ENCODE measurements at places on chromosomes 1 and 21. TPM values are rescaled to one million over a fixed set of nuclear protein-coding genes. Genes with fewer than 3 reads are reported as not detected.

GRCh38 chr1:51519048-51519864 lies at the start of gene EPS15:
TSS of gene EPS15 (minus strand) at chr1:51519266. CDS start at chr1:51519231, 35 bp downstream.
- peak; percentile 90 for DNase-seq

The SFN gene
- total RNA-seq: 66.7 TPM

GRCh38 chr1:55554611-55555010 lies 339.4 kb upstream of the USP24 start:
- no peak for DNase-seq

The PLD5 gene
- 0.21 TPM for total RNA-seq

- DNase-seq: no peak
These were observed 18.8 kb downstream of the TNFRSF25 start for GRCh38 chr1:6447016-6447817.

GRCh38 chr1:59731591-59731990 lies 83.2 kb upstream of the HOOK1 start:
- peak; percentile 33 for DNase-seq

DNA sequence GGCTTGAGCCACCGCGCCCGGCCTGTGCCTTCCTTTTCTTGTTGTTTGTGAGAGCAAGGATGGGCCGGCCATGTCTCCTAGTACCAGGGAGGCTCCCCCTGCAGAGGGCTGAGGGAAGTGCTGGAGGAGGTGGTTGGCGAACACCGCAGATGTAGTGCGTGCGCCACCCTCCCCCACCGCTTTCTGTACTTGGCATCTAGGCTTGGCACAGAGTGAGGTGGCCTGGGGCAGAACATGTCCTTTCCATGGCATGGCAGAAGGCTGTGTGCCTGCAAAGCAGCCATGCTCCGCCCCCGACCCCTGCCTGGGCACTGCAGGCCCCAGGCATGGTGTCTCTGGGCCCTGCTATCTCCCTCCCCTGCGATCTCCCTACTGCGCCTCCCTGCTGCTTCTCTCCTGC lies 30.7 kb downstream of the ALPL start:
- DNase-seq: no peak

- no peak for DNase-seq
These were observed 22.1 kb upstream of the TBX15 start for GRCh38 chr1:119010201-119010600.

The MYBPH gene
- total RNA-seq: 37.5 TPM

DNA sequence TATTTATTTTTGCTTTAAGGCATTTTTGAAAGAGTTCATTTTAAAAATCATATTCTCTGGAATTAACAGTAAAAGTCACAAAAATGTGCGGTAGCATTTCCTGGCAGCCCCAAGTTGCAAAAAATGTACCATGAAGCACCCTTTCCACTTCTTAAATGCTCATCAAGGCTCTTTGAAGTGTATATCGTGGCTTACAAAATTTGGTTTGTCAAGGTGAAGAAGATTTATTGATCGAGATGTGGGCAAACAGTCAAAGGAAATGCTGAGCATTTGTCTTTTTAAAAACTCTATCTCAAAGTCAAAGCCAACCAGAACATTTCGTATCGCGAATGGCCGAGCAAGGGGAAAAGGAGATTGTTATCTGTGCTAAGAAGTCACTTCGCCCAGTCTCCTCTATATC lies 277.5 kb upstream of the KAZN start:
- no peak for DNase-seq

The PGLYRP4 gene
- total RNA-seq: 0.31 TPM

- DNase-seq: no peak
These were observed 19.8 kb upstream of the TTLL10 start for GRCh38 chr1:1153874-1154273.

DNA sequence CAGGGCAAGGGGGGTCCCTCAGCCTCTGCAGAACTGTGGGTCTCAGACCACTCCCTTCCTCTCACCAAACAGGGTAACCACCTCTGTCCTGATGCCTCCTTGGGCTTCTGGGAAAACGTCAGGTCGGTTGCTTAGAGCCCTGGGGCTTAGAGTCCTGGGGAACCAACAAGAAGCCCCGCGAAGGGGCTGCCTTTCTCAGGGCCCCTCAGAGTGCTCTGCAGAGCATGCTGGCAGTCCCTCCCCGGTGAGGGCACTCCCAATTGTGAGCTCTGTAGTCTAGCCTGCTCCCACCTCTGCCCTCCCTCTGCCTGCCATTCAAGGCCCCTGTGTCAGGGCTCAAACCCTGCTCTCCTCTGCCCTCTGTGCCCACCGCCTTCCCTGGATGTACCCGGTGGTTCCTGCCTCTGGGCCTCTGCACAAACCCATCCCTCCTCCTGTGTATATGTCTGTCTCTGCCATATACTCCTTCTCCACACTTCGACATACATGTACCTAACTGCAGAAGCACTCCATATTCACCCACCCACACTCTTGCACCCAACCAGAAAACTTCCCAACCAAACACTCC lies 92.3 kb downstream of the DMRTB1 start:
- no peak for DNase-seq

- DNase-seq: peak; percentile 83
These were observed 31.3 kb upstream of the ACTN2 start for GRCh38 chr1:236654957-236655356.

DNA sequence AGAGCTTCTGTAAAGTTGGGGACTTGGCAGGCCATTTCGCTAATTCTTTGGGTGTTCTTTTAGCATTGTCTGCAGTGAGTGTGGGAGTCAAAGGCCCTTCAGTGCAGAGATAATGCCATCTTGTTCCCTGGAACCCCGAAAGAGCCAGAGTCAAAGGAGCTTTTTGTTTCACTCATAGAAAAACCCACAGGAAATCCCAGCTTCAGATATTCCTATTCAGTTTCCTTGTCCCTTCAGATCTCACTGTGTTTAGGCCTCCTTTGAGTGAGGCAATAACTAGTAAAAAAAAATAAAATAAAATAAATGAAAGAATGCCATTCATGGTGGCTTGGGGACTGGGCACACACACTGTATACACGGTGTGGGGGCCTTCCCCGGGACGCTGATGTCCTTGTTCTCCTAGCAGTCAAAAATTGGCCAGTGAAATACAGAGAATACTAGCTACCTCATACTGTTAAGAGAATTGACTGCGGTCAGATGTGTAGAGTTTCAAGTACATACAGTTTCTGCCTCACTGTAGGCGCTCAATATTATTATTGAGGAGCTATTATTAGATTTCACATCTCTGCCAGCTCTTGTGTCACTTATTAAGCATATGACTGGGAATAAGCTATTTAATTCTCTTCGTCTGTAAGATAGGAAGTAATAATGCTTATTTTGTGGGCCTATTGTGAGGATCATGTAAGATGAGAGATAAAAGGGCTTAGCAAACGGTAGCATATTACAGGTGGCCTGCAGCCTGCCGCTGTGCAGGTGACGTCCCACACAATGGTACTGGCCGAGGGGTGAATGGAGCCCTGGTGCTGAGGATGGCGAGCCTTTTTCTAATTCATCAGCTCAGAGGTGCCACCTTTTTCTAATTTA lies 16.7 kb downstream of the DISC1 start:
- DNase-seq: peak; percentile 24

GRCh38 chr1:203891950-203892349 lies 30.6 kb downstream of the SNRPE start:
- DNase-seq: no peak

- no peak for DNase-seq
These were observed 30.4 kb upstream of the MTMR11 start for GRCh38 chr1:149967041-149967440.

GRCh38 chr1:10728595-10729410 lies 67.6 kb downstream of the CASZ1 start:
- DNase-seq: peak; percentile 76

The B4GALT2 gene
- total RNA-seq: 19.6 TPM

The ATP6V1G3 gene
- not detected for total RNA-seq

The PRMT6 gene
- total RNA-seq: 12.6 TPM

The GPR89B gene
- 18.5 TPM for total RNA-seq

DNA sequence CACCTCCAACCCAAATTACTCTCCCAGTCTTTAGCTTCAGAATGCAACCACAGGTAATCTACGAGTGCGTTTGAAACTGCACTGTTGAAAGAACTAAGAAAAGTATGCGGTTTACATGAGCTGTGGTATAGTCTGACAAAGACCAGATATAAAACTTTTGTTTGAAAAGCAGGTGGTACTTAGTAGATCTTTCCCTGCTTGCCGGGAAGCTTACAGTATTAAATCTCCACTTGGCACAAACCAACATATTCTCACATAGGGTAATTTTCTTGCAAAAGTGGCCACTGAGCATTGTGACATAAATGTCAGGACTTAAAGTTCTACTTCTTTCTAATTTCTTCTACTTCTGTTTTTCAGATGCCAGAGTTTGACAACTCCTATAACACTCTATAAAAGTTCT lies 8.4 kb downstream of the RGS2 start:
- DNase-seq: peak; percentile 30

DNA sequence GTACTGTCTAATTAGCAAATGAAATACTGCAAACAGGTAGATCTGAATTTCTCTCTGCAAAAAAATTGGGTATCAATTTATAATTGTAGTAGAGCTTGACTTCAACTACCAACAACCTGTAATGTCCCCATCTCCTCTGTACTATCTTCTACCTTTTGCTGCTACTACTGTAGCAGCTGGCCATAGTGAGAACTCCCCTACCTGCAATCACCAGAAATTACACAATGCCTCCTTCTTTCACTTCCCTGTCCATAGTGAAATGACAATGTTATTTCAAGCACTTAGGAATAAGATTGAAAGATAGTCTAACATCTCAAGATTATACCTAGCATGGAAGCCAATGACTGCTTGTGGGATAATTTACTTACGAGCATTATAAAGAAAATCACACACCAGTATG lies 100.4 kb downstream of the ACBD6 start:
- DNase-seq: no peak

DNA sequence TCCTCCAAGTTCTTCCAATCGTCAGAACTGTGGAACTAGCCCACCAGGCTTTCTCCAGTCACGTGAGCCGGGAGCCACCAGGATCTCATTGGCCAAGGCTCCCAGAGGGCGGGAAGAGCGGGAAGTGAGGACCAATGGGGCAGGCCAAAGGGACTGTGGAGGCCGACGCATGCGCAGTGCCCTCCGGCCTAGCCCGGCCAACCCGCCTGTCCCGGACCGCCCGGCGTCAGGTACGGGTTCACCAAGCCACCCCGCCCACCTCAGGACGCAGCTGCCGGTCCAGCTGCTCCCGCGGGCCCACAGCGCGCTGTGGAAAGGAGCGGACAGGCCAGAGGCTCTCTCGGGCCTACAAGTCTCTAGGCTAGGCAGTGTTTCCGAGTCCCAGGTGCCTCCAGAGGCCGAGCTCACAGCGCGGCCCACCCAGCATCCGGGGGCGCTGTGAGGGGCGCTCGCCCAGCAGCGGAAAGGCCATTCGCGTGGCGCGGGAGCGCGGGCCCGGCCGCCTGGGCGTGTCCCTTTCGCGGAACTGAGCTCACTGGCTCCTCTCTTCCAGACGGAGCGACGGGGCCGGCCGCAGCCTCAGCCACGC lies 10.9 kb downstream of the OR14I1 start:
- no peak for DNase-seq

GRCh38 chr1:60875138-60875537 lies 207.2 kb upstream of the NFIA start:
- DNase-seq: no peak

DNA sequence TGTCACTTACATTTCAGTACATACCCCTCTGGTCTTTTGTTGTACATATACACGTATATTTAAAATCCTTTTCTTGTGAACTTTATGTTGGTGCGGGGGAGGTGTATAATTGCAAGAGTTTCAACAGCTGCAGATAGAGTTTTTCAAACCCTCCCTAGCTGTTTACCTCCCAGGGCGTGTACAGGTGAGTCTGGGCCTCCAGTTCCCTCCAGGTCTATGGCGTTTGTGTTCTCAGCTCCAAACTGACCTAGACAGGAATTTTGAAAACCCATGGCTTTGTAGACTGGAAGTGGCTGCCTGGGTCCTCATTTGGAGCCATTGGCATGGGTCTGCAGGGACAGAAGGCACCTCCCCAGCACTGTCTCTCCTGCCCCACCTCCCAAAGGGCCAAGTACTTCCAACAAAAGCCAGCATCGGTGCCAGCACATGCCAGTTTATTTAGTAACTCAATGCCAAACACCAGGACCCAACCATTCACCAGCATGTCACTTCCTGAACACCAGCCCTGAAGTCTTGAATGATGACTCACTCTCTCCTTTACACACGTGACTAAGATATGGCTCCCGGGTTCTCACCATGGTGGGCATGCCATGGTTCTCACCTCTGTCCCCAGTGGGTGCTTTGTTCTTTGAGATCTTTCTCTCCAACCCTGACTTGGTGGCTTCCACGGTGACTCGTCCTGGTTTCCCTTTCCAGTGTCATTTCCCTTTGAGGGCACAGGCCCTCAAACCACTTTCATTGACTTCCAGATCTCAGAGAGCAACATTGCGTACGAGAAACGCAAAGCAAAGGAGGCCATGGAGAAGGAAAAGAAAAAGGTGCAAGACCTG lies 57.3 kb upstream of the EFHD2 start:
- no peak for DNase-seq

The SIM2 gene
- total RNA-seq: 14.6 TPM

DNA sequence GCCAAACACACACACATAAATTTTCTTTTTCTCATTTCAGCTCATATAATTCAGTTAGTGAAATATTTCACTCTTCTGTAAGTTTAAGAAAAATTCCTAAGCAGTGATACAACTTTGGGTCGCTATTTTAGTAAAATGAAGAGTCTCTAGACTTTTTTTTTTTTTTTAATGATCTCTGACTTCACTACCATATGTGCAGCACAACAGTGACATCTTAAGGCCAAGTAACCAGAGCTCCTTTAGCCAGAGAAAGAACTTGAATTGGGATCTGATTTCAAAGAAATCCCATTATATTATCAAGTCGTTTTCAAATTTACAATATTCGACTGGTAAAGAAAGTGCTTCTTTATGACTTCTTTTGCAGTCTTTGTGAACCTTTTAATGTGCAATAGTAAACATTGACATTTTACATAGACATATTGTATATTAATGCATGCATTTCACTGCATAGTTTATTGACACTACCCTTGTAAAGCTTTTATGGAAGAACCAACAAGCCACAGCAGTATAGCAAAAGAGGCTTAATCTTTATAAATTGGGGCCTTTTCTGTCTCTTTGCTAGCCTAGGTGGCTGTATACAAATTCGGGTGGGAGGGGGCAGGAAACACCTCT lies 62.2 kb downstream of the LRRC40 start:
- DNase-seq: peak; percentile 59

- no peak for DNase-seq
These were observed 31.1 kb downstream of the ERI3 start for GRCh38 chr1:44323947-44324346.

- DNase-seq: peak; percentile 58
These were observed 17.0 kb downstream of the C1orf198 start for GRCh38 chr1:230851291-230851691.

GRCh38 chr1:235491644-235492043 lies 12.6 kb downstream of the B3GALNT2 start:
- DNase-seq: no peak

The AQP10 gene
- total RNA-seq: not detected

The NOS1AP gene
- total RNA-seq: 1.6 TPM

The CNKSR1 gene
- 13.0 TPM for total RNA-seq

The OPTC gene
- total RNA-seq: not detected

GRCh38 chr1:89904219-89904980 lies 83.6 kb downstream of the LRRC8D start:
- DNase-seq: no peak

- DNase-seq: no peak
These were observed 206.1 kb downstream of the BACH1 start for GRCh38 chr21:29504751-29505321.

The APOBEC4 gene
- not detected for total RNA-seq

The RCSD1 gene
- total RNA-seq: 141 TPM

- no peak for DNase-seq
These were observed 140.7 kb downstream of the NOS1AP start for GRCh38 chr1:162210196-162210595.

The CHRNB2 gene
- 0.72 TPM for total RNA-seq

The C8B gene
- not detected for total RNA-seq

The CFAP141 gene
- not detected for total RNA-seq

The CSDE1 gene
- total RNA-seq: 517 TPM
